Activated CD4-positive, alpha-beta T cell treated with anti-CD3 and anti-CD28 coated beads, Interleukin-2, amount 50 U/mL, for 4 hours (primary cell): ENCODE measurements at places on chromosomes 4 and X.

DNA sequence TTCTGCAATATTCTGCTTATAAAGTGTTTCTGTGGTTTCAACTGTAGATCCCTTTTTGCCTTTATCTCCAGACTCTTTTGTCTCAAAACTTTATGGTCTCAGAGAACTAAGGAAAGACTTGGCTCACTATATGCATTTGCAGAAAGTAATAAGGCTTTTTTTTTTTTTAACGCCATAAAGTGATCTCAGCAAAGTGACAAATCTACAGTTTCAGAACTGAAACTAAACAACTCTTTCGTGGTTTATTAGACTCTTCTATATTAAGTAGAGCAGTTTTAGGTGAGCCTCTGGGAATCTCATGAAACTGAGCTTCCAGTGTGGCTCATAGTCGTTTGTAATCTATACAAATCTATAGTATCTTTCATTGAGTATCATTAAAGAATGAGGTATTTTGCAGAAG, 15.3 kb downstream of the ATP7A start:
- DNase-seq: no peak

DNA sequence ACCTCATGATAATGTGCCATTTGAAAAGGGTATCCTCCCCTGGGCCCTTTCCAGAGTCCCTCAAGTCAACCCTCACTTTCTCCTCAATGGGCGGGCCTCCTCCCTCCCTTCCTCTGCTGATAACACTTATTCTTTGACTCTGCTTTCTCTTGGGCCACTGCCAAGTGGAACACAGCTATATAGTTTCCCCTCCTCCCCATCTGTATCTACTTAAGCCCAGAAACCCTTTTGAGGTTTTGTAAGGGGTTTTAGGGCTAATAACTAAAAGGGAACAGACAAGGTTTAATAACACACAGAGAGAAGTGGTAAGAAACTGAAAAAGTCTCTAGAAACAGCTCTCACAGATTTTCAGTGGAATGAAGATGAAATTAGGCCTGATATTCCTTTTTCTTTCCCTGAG, 116.7 kb downstream of the GPC3 start:
- DNase-seq: no peak

- no peak for DNase-seq
These were observed 3.3 kb downstream of the COQ2 start for GRCh38 chr4:83281307-83281706.

DNA sequence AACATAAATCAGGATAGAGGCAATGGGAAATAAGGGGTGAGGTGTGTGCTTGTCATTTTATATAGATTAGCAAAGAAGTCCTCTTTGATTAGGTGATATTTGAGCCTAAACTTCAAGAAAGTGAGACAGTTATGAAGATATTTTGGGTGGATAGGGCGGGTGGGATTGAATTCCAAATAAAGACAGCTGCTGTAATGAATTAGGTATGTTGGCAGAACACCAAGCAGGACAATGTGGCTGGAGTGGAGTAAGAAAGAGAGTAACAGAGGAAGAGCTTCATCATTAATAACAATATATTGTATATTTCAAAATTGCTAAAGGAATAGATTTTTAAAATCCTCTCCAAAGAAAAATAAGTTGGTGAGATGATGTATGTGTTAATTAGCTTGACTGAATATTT, 91.0 kb upstream of the CENPE start:
- DNase-seq: no peak

GRCh38 chrX:14801136-14801535, 71.7 kb downstream of the FANCB start:
- no peak for DNase-seq

GRCh38 chrX:49155243-49155899, 7.2 kb upstream of the MAGIX start:
- DNase-seq: no peak

- no peak for DNase-seq
These were observed 237.9 kb downstream of the GRXCR1 start for GRCh38 chr4:43130228-43131021.

- no peak for DNase-seq
These were observed 17.9 kb upstream of the GASK1B start for GRCh38 chr4:158190718-158191117.

DNA sequence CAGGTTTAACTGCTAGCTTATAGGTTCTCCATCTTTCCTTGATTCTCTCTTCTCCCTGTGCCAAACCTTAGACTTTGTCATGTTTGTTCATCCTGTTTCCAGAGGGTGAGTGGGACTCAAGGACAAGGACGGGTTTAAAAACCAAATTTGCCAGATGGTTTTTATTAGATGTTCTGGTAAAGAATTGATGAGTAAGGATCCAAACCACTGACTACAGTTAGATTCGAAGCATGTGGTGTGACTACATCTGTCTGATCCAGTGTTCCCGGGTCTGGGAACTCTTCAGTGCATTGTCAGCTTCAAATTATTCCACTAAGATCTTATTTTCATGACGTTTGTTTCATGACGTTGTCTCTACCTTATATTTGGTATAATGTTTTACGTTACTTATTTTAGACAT, 37.5 kb downstream of the MTMR1 start:
- no peak for DNase-seq

DNA sequence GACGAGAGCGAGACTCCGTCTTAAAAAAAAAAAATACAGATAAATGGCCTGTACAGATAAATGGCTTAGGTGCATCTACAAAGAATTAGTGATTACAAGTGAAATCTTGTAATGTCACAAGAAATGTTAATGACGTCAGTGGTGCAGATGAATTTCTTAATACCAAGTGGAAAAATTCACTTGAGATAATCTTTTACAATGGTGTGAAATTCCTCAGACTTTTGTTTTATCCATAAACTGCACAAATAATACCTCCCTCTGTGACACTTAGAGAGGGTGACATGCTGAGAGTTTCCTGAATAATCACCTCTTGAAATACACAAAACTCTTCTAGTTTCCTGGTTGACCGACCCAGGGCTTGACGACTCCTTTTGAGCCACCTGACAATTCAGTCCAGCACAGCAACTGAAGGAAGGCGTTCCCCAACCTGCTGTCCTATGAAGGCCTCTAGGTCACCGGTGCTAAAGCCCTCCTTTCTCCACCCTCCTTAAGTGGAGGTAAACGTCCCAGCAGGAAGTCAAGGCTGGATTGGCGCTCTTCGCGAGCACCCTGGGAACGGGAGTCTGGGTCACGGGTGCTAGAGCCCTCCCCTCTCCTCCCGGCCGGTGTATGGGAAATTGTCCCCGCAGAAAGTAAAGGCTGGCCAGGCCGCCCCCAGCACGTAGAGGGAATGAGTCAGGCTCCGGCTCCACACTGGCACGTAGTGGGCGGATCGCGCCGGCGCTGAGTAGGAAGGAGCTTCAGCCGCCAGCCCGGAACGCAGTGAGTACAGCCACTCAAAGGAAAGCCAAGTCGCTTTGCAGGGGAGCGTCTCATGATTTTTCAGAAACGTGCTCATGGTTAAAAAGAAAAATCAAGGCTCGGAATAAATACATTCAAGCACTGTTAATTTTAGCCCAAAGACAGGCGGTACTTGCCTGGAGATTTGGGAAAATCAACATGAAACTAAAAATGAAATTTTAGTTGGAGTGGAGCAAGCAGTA, at the start of gene TMEM144:
TSS of gene TMEM144 (plus strand) at position 662 of the 983 bp plus-strand sequence. CDS start 2,182 bp downstream, outside the sequence.
- DNase-seq: peak; percentile 8

DNA sequence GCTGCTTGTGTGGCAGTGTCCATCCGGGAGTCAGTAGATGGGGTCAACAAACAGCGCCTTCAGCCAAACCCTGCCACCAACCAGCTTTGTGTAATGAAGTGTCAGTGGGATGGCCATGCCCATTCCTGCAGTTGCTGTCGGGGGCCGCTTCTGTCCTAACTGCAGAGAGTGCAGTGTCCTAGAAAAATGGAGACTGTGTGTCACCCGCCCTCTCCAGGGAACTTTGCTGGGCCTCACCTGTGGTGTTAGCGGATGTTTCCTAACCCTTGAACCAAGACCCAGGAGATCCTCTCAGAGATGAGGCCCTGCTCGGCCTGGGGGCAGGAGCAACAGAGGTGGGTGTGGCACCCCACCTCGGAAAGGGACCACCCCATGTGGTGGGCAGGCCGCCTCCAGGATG, 35.3 kb upstream of the HGFAC start:
- no peak for DNase-seq

DNA sequence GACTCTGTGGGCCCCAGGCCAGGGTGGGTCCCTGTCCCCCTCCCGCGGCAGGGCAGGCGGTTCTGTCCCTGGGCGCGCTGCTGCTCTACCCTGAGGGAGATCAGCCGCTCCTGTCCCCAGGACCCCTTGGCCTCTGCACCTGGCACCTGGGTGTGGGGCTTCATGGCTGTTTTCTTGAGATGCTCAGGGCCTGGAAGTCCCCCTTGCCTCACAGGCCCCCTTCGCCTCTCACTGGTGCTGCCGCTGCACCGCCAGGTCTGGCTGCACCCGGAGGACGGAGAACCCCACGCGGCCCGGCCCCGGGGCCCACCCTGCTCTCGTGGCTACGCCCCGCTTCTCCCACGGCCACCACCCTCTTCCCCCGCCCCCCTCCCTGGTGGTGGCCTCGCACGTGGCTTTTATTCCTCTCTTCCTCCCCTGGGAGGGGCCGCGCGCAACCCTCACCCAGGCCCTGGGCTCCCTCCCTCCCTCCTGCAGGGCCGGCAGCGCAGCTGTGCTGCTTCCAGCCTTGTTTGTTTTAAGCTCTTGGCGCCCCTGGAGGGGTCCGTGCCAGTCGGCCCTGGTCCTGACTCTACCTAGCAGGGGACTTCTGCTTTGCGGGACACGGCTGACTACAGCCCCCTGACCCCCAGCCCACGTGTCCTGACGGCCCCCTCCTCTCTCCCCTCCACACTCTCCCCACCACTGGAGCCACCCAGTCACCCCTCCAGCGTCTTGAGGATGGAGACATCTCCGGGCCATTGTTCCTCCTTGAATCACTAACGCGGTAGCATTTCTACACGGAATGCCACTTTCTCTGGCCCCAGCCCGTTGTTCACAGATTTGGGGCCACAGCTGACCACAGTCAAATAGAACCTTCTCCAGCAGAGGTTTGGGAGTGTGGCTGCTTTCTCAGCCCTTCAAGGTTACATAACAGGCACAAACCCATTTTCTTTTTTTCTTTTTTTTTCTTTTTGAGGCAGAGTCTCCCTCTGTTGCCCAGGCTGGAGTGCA, 20.6 kb upstream of the CLDN24 start:
- no peak for DNase-seq

DNA sequence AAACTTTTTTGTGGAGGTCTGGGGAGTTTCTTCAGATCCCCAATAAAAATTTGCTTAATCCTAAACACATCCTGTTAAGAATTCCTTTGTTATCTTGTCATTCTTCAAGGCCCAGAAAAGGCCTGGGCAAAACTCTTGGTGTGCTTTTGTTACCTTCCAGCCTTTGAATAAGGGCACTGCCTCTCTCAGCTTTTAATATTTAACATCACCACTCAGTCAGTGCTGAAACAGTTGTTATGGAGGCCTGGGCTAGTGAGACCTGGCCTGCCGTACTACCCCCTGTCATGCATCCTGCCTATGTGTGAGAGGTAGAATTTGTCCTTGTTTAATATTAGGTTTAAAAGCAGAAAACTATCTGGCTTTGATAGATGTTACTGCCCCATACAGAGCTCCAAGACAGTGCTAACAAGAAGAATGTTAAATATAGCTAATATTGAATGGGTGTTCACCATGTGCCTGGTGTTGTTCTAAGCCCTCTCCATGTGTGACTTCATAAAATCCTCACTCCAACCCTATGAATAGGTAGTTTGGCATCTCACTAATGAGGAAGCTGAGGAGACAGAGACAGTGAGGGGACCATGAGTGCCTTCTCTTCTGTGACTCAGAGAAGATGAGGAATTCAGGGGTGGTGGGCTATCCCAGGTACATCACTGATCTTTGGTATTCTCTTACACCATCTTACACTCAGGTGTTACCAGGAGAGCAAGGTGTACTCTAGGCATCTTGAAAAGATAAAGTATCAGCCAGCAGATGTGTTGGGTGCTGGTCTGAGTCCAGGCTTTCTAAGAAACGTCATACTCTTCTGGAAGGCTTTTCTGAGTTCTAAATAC, 6.2 kb downstream of the PPP1R2C start:
- no peak for DNase-seq

DNA sequence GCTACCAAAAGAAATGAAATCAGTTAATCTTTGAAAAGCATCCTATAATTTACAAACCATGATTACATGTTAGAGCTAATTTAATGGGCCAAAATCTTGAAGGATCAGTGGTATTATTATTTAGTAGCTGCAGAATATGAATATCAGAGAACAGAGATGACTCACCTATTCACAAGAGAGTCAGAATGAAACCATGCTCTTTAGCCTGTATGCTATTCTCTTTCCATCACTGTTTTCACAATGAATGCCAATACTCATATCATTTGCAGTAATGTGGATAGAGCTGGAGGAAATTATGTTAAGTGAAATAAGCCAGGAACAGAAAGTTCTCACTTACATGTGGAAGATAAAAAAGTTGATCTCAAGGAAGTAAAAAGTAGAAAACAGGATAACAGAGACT, 414.1 kb downstream of the CENPC start:
- DNase-seq: no peak

- no peak for DNase-seq
These were observed 13.3 kb downstream of the SGMS2 start for GRCh38 chr4:107837776-107838618.

DNA sequence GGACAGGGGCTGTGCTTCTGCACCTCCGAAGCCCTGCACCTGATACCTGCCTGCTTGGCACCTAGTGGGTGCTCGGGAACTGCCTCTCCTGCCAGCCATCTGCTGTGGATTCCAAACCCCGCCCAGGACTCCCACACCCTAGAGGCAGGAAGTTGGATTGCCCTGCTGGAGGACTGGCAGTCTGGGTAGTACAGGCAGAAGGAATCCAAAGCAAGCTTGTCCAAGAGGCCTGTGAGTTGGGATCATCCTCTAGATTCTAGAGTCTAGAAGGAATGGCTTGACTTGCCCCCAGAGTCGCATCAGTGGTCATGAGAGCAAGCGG, 64.6 kb upstream of the MTM1 start:
- DNase-seq: no peak

DNA sequence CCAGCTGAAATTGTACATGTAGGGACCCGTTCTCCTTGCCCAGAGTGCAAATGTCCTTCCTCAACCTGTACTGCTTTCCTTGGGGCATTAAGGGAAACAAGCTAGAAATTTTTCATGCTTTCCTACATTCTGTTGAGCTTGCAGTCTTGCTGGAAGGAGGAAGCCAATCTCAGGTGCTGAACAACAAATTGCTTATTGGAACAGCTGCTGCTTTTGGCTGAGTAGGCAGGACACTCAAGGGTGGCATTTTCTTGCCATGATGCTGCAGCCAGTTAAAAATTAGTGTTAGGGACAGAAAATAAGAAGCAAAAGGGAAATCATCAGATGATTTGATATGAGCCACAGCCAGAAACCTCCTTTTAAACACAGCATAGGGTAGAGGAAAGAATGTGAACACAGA, 223.7 kb downstream of the QDPR start:
- no peak for DNase-seq

- no peak for DNase-seq
These were observed 42.0 kb downstream of the CENPE start for GRCh38 chr4:103156106-103156505.
